ENCODE measurements at places on chromosomes 3 and 15. TPM values are rescaled to one million over a fixed set of nuclear protein-coding genes. Genes with fewer than 3 reads are reported as not detected.

PLS1 gene
- 0.34 TPM for polyA plus RNA-seq

ANKUB1 gene
- polyA plus RNA-seq, result not detected

MASP1 gene
- 16.2 TPM for polyA plus RNA-seq

CXCR6 gene
- polyA plus RNA-seq, result not detected

ACTC1 gene
- 2.8 TPM for polyA plus RNA-seq

CPA3 gene
- polyA plus RNA-seq, result 0.09 TPM

AP2M1 gene
- polyA plus RNA-seq, result 1,068 TPM

Measured in IMR-90 (cell line).